ENCODE measurements at places on chromosomes 11 and 22. TPM values are rescaled to one million over a fixed set of nuclear protein-coding genes. Genes with fewer than 3 reads are reported as not detected.

Gene MMP8
- not detected for total RNA-seq

Gene MUC5AC
- total RNA-seq = not detected

Gene OR52N4
- total RNA-seq = not detected

Gene C22orf23
- total RNA-seq = 0.32 TPM

Gene IL18
- total RNA-seq = not detected

Gene TPBGL
- total RNA-seq = 0.16 TPM

Gene FOLR1
- not detected for total RNA-seq

Gene TMEM134
- total RNA-seq = 46.2 TPM

Gene TENM4
- under 0.01 TPM for total RNA-seq

Gene BAIAP2L2
- total RNA-seq = 2.4 TPM

Gene CRYBB3
- total RNA-seq = not detected

Gene YIF1A
- 199 TPM for total RNA-seq

Gene FIBIN
- 7.8 TPM for total RNA-seq

Gene CBLIF
- total RNA-seq = not detected

Gene RHOD
- total RNA-seq = 11.5 TPM

Gene RTN4RL2
- not detected for total RNA-seq

Gene OR52H1
- total RNA-seq = not detected

Gene RASSF10
- total RNA-seq = not detected

Gene OR51B4
- not detected for total RNA-seq

Gene NTM
- 1.9 TPM for total RNA-seq

Gene NXPE4
- not detected for total RNA-seq

Gene DEFB131B
- total RNA-seq = not detected

Gene CATSPERZ
- total RNA-seq = not detected

Gene ANO5
- total RNA-seq = not detected

Gene ARVCF
- 16.6 TPM for total RNA-seq

Gene PLAAT5
- total RNA-seq = 0.16 TPM

Gene CARD10
- 5.8 TPM for total RNA-seq

Gene KRTAP5-8
- total RNA-seq = not detected

Gene PAMR1
- 206 TPM for total RNA-seq

Gene ALDH3B1
- 14.6 TPM for total RNA-seq

All from cardiac atrium fibroblast (primary cell).